IPS-NIHi11 (cell line): ENCODE measurements at places on chromosomes 7 and 10.

GRCh38 chr10:33398796-33399195 is 64.3 kb upstream of the NRP1 start:
- no peak for DNase-seq

- DNase-seq: peak; percentile 62
These were observed 16.8 kb upstream of the CRYGN start for GRCh38 chr7:151456782-151457181.

DNA sequence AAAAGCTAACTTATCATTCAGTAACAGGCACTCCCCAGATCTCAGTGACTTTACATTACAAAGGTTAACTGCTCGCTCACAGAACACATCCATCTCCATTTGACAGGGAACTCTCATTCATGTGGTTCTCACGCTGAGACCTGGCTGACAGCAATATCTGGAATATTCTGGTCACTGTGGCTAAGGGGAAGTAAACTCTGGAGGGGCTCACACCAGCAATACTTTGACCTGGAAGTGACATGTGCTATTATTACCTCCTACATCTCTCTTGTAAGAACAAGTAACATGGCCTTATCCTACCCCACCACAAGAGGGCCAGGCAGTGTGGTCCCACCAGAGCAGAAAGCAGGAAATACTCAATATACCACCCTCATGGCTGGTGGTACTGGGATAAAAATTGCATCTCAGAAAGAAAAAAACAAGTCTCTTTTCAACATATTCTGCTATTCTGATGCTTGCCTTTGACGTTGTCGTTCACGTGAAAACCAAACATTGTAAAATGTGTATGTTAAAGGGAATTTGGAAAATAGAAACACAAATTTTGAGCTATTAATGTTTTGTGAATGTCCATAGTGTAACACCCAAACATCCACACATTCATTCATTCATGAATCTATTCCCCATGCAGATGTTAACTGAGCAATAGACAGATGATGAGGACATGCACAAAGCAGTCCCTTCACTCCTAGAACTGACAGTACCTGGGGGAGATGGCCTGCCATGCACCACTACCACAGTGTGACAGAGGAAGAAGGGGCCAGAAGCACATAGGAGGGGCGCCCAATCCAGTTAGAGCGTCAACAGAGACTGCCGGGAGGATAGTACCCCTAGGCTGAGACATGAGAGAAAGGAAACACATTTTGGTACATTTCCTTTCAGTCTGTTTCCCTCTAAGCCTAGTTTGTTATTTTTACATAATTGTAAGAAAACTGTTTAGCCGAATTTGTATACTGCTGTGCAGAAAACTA is 166.0 kb upstream of the SP4 start:
- DNase-seq: peak; percentile 39

DNA sequence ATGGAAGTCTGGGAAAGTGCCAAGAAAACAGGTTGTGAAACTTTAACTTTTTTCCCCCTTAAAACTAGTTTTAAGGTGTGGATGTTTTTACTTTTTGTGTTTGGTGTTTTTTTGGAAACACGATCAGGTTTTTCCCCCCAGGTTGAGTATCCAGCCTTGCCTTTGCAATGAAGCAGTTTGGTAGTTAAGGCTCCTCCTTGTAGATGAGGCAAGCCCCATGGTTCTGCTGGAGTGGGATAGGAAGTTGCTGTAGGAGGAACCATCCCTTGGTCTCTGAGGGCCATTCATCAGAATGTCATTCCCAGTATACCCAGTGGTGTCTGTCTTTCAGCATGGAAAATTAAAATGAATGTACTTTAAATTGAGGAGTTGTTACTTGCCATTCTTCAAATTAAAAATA is 2.7 kb downstream of the CUL1 start:
- no peak for DNase-seq

DNA sequence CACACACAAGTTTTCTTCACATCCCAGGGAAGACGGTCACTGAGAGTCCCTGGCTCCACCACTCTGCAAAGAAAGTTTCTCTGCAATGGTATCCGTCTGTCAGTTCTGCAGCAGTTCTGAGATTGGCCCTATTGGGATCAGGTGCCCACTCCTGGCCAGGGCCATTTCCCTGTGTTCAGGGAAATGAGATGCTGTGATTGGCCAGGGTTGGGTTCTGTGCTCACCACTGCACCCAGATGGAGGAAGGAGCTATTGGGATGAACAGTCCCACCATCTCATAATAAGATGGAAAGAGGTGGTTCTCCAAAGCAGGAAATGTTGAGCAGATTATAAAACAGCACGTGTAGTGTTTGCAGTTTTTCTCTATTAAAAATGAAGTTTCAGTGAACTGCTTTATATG is 13.3 kb upstream of the PIP4K2A start:
- peak; percentile 35 for DNase-seq

GRCh38 chr10:114518401-114519305 is 114.4 kb upstream of the AFAP1L2 start:
- DNase-seq: no peak

DNA sequence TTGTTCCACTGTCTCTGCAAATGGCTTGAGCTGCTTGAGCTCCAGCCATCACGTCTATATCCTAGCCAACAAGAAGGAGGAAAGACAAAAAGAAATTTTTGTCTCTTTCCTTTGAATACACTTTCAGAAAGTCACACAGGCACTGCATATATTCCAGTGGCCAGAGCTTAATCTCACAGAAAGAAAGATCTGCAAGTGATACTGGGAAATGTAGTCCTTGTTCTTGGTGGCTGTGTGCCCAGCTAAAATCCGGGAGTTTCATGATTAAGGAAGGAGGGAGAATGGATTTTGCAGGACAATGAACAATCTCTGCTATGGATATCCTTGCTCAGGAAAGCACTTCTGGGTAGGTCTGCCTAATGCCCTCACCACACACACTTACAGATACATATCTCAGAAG is 19.5 kb upstream of the DLG5 start:
- no peak for DNase-seq

- DNase-seq: peak; percentile 57
These were observed 684 bp upstream of the ATXN7L1 start for GRCh38 chr7:105876964-105877601.

DNA sequence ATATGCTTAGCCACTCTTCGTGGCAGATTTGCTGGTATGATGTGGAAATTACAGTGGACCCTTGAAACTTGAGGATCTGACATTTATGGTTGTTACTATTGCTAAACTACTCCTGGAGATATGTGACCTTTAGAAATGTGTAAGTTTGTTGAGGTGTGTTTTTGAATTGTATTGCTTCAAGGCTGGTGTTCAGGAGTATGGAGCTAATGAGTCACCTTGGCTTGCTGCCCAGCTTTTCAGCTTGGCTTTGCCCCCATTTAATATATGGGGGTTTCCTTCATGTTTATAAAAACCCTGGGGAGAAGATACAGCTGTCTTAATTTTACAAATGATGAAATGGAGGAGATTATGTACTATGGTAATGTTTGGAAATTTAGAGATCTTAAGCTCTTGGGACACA is 11.6 kb downstream of the HBP1 start:
- DNase-seq: no peak
